ENCODE measurements at places on chromosomes 6 and 20.
A peak's percentile ranks its signal among the peaks of the same experiment; 100 is the strongest.

DNA sequence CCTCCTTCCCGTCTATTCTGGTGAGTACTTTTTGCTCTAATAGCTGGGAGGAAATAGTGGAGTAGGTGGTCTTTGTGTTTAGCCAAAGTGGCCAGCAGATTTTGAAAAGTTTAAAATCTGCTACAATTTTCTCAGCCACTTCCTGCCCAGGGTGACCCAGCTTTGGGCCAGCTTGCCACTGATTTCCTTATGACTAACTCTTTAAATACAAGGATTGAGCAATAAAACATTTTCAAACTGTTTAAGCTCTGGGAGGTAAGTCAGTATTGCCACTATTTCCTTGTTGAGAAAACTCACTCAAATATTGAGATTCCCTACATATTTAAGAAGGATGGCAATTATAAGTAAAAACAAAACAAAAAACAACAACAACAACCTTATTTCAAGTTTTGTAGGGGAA, 54.5 kb downstream of the TRMT11 start:
- DNase-seq = peak; percentile 91

- no peak for DNase-seq
Measured at GRCh38 chr6:75608956-75609533, 7.4 kb downstream of the SENP6 start.

GRCh38 chr20:46990596-46991104, 96.0 kb downstream of the EYA2 start:
- DNase-seq = no peak

- DNase-seq = no peak
Measured at GRCh38 chr20:54237116-54237943, 29.4 kb downstream of the PFDN4 start.

DNA sequence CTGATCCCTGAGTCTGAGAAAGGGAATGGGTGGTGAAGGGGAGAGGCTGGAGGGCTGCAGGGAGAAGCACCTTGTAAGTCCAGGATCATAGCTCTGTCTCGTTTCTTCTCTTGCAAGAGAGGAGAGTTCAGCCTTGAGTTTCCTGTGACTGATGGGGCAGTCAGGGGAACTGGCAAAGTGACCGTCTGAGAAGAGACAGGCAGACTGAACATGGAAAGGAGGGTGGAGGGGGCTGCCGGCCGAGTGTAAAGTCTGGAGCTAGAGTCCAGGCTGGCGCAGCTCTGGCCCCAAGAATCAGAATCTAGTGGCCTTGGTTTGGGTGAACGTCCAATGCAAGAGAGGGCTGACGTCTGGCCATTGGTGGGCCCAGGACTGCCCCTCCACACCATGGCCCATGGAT, 72.5 kb downstream of the TCP11 start:
- no peak for DNase-seq

GRCh38 chr6:110687326-110687725, 127.9 kb downstream of the CDK19 start:
- no peak for DNase-seq

GRCh38 chr20:49245921-49246740, 26.9 kb downstream of the DDX27 start:
- DNase-seq = peak; percentile 66

- no peak for DNase-seq
Measured at GRCh38 chr20:29306390-29307072, 1950.9 kb upstream of the DEFB115 start.

GRCh38 chr20:25023356-25023755, 30.8 kb upstream of the APMAP start:
- no peak for DNase-seq

- no peak for DNase-seq
Measured at GRCh38 chr6:90928051-90928450, 341.2 kb upstream of the MAP3K7 start.

- no peak for DNase-seq
Measured at GRCh38 chr6:163640641-163641040, 226.1 kb downstream of the QKI start.

DNA sequence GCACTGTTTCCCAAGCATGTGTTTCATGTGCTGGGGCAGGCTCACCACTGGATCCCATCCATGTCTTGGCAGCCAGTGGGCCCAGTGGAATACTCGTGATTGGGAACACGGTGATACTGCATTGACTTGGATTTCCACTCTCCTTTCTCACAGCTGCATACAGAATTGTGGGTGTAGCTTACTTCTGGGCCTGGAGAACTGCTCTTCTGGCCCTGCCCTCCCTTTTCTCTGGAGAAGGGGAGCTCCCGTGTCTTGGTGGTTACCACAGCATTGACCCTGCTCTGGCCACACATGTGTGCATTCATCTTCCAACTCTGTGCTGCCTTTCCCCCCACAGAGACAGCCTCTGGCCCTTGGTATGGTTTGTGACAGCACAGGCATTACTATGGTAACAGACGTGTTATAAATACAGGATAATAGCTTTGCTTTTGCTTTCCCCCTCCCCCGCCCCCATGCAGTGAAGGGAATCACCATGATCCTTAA, 21.6 kb downstream of the SOBP start:
- DNase-seq = no peak

GRCh38 chr6:144302701-144303372, 17.7 kb downstream of the UTRN start:
- DNase-seq = no peak

- no peak for DNase-seq
Measured at GRCh38 chr20:57210054-57210910, 56.2 kb downstream of the BMP7 start.

GRCh38 chr6:111250791-111251354, 163.6 kb downstream of the SLC16A10 start:
- DNase-seq = no peak

GRCh38 chr6:108868647-108869046, 20.4 kb downstream of the ARMC2 start:
- no peak for DNase-seq

GRCh38 chr6:108621117-108621516, 60.4 kb downstream of the FOXO3 start:
- DNase-seq = peak; percentile 91

- no peak for DNase-seq
Measured at GRCh38 chr6:65123521-65123920, 583.5 kb downstream of the EYS start.

- DNase-seq = no peak
Measured at GRCh38 chr6:88374553-88374952, 208.4 kb upstream of the CNR1 start.

DNA sequence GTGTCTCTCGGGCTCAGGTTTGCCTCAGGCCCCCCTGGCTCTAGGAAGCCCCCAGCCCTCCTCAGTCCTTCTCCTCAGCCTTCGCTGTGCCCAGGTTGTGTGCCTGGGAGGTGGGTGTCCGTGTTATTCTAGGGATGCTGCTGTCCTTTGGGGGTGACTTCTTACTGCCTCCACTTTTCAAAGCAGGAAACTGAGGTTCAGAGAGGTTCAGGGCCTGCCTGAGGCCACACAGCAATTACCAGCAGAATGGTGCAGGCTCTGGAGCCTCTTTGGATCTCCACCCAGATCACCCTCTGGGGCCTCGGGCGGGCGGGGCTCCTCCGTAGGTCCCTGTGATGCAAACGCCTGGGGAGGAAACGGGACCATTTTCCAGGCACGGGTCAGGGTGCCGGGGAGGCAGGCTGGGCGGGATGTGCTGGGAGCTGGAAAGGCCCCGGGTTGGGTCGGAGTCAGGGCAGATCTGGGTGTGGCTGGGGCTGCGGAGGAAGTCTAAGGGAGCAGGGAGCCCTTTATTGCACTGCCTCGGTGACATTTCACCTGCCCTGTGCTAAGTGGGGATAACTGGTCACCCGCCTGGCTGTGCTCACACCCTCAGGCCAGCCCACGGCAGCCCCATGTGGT, 23.2 kb downstream of the GATA5 start:
- DNase-seq = no peak

DNA sequence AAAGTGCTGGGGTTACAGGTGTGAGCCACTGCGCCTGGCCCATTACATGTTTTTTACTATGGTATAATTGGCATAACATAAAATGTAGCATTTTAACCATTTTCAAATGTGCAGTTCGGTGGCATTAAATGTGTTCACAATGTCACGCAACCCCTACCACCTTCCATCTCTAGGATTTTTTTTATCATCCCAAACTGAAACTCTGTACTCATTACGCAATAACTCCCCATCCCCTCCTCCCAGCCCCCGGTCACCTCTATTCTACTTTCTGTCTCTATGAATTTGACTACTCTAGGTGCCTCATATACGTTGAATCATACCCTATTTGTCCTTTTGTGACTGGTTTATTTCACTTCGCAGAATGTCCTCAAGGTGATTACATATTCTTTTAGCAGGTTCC, 233.1 kb upstream of the ARID1B start:
- DNase-seq = no peak

DNA sequence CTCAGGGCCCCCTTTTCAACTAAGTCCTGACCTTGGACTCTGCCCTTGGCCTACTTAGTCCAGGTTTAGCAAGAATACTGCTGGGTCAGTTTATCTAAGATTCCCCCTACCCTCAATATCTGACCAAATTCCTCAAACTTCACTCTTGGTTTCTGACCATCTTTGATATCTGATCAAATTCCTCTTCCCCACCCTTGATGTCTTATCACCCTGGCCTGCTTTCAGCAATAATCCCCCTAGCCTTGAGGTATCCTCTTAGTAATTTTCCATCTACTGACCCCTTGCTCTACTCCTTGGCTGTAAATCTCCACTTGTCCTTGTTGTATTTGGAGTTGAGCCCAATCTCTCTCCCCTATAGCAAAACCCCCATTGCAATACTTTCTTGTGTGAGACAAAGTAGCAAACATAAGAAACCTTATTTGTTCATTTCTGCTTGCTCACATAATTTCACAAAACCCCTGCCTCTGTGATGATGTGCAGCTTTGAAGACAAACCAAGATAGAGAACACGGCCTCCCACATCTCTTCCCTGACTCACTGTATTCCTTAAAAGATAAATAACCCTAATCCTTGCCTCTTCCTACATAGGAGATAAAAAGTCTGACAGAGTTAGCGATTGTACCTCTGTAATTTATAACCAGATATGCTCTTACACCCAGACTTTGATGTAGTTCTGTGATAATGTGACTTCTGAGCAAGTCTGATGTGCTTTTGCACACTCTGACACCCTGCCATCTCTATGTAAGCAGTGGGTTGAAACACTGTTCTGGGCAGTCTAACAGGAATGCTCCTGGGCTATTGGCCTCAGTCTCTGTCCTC, 13.8 kb upstream of the IYD start:
- DNase-seq = no peak

DNA sequence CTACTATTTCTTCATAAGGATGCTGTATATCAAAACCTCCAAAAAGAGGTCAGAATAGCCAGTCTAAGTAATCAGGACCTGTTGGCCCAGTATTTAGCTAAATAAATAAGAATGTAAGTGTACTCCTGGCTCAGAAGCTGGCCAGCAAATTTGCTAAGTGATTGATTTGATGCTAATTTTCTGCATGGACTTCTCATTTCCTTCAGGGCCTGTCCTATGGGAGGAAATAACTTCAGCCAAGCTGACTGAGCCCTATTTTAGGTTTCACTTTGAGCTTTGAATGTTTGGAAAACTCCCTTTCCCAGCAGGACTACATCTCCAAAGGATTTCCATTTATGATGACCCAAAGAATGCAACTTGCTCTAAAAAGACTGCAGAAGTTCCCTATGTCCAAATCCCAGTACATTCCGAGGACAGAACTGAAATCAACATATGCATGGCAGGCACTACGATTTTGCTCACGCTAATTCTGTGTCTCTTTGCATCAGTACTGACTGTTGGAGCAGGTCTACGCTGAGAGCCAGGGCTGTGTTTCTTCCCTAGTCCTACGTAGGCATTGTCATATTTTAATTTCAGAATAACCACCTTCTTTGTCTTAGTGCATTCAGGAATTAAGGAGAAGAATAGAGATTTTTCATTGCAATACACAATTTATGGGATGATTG, 441.4 kb upstream of the PLCB4 start:
- DNase-seq = no peak

GRCh38 chr6:148054219-148054618, 288.4 kb upstream of the SASH1 start:
- DNase-seq = no peak

GRCh38 chr20:43537921-43538877, 20.6 kb upstream of the SGK2 start:
- peak; percentile 47 for DNase-seq

DNA sequence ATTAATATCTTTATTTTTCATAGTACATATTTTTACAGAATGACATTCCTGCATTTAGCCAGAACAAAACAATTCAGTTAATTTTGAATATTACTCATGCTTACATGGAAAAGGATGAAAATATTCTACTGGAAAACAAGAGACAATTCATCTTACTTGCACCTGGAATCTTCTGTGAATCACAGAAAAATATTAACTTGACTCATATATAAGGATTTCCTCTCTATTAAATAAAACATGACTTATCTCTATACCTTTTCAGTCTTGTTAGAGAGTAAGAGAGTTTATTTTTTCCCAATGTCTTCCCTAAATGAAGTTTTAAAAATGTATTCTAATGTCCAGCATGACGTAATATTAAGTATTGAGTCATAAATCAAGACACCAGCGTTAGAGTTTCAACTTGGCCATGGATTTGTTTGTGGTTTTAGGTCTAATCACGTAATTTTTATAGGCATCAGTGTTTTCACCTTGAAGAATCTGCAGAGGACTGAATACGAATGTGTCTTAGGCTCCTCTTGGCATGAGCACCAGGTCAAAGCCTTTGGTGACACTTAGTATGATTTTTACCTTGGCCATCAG, 445.1 kb upstream of the JAG1 start:
- DNase-seq = no peak

DNA sequence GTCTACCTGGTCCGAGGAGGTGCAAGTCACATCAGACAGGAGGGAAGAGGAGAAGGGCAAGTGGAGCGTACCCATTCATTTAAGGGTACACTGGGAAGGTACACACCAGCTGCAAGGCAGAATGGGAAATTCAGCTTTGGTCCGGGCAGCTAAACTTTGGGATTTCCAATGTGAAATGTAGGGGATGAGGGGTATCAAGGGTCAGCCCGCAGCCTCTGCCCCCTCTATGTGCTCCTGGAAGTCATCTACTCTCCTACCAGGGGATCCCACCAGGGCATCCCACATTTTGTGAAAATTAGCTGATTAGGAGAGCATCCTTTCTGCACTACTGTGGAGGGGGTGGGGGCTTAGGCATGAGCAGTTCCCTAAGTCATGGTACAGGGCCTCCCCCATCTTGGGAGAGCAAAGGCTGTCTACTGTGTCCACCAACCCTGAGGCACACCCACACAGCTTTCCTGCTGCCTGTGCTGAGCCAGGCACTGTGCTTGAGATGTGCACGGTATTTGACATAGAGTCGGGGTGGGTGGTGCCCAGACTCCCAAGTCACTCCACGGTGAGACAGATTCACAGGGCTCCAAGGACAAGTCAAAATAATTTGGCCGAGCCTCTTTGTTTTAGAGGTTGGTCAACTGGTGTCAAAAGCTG, 189.1 kb upstream of the SULF2 start:
- DNase-seq = no peak

DNA sequence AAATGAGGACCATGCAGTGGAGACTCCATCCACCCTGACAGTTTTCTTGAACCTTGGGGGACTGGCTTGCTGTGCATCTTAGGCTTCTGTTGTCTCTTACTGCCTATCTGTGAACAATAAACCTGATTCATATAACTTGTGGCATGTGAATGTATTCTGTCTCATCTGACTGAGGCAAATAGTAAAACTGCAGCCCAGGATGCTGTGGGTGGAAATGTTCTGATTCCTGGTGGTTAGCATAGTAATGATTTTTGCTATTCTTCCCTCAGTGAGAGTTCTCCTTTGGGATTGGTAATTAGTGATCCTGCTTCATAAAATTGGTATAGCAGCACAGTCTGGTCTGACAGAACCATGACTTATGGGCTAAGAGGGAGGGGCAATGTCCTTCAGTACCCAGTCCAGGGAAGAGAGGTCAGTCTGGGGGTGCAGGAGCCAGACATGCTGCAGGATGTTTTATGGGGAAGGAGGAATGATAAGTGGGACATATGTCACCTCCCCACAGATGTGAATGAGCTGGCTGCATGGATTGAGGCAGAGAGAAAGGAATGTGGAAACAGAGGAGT, 147.1 kb downstream of the OR2B2 start:
- DNase-seq = no peak
